ENCODE measurements at places on chromosomes 4 and X. TPM values are rescaled to one million over a fixed set of nuclear protein-coding genes. Genes with fewer than 3 reads are reported as not detected.

The TKTL1 gene
- polyA plus RNA-seq: 35.7 TPM

GRCh38 chrX:32798990-32799389 is 412.4 kb downstream of the DMD start:
- no peak overlapping the region for H3K27ac ChIP-seq
- H3K4me3 ChIP-seq: no peak overlapping the region
- H3K4me1 ChIP-seq: no peaks in the 10 kb centered on the region

The NEXMIF gene
- 0.82 TPM for polyA plus RNA-seq

DNA sequence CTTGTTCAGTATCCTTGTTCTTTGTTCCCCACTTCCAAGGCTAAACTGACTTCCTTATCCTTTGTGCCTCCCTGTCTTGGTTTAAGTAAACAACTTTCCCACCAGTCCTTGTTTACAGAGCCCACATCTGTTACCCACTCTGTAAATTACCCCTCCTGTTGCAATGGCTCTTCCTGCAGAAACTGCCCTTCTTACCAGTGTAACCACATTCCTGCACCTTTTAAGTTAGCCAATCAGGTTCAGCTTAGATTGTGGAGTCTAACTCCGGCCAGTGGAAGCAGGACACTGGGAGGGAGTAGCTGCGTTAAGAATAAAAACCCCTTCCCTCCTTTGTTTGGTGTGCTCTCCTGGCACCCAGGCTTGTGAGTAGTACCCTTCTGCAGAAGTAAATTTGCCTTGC is 360.9 kb downstream of the PRDM5 start:
- no peaks in the 10 kb centered on the region for H3K4me1 ChIP-seq
- H3K27ac ChIP-seq: no peak overlapping the region
- H3K36me3 ChIP-seq: no peaks in the 10 kb centered on the region

DNA sequence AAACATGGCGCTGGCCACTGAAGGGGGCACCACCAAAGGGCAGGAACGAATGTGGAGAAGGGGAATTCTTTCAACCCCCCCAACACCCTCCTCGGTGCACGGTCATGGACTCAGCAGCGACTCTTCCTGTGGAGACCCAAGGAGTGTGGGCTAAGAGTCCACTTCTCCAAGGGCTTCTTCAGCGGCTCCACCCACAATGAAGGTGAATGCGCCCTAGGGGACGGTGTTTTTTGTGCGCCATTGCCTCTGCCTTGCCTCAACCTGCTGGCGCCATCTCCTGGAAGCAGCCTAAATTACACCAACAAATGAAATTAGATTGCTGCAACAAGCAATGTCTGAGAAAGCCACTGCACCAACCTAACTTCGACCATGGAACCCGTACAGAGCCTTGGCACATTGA is 169.2 kb upstream of the MAGEB18 start:
- no peaks in the 10 kb centered on the region for H3K4me1 ChIP-seq
- H3K27ac ChIP-seq: no peak overlapping the region
- no peak overlapping the region for H3K4me3 ChIP-seq
- DNase-seq: no peak
- no peaks in the 10 kb centered on the region for H3K36me3 ChIP-seq

GRCh38 chr4:39970671-39971640 is 6.8 kb downstream of the PDS5A start:
- peaks cover 5% of the 10 kb centered on the region for H3K4me1 ChIP-seq
- no peak overlapping the region for H3K4me3 ChIP-seq
- H3K27me3 ChIP-seq: no peaks in the 10 kb centered on the region
- no peak overlapping the region for H3K27ac ChIP-seq
